ENCODE measurements at places on chromosomes 1 and 21. TPM values are rescaled to one million over a fixed set of nuclear protein-coding genes. Genes with fewer than 3 reads are reported as not detected.

GRCh38 chr1:2482588-2482987, 6.5 kb downstream of the PLCH2 start:
- DNase-seq = no peak

DNA sequence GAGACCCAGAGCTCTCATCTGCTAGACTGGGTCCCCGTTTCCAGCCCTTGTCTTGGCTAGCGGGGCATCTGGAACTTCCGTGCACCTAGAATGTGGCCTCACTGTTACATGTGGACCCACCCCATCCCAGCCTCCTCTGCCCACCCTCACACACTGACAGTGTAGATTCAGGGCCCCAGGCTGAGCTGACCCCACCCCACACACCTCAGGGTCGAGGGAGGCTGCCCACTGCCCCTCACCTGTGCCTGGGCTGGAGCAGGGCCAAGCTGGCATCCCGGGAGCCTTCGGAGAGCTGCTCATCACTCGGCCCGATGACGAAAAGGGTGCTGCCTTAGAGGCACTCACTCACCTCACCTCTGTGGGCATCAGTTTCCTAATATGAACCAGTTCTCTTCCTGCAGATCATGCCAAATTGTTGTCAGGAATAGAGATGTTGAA, 11.1 kb downstream of the ACOT11 start:
- DNase-seq = no peak

Gene SLC44A5
- total RNA-seq = 1.1 TPM

- DNase-seq = no peak
These were observed 81.1 kb downstream of the LHX4 start for GRCh38 chr1:180311011-180311730.

- no peak for DNase-seq
These were observed 10.1 kb upstream of the UTP25 start for GRCh38 chr1:209817691-209818090.

DNA sequence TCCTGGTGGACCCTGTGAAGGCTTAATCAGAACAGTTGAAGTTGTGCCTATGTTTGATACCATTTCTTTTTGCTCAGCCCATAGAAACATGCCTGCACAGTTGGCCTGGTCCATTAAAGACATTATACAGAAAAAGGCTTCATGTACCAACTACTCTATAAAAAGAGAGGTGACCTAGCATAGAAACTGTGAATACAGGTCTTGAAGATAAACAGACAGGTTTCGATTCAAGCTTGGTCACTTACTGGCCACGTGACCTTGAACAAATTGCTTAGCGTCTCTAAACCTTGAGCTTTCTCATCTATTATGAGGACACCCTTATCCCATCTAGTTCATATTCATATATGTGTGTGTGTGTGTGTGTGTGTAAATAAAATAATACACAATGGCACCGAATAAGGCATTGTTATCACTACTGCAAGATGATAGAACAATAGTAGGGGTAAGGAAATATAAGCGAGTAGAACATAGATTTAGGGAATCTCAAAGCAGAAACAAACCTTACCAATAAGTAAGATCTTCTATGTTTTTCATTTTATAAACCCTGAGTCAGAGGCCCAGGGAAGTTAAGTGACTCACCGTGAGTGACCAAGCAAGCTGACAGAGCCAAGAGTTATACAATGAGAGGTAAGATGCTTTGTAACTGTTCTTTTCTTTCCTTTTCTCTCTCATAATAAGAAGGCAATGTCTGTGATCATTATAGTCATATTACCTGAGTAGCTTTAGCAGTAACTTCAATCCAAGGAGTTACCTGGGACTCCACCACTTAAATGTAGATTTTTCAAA, 476.8 kb upstream of the DEPDC1 start:
- no peak for DNase-seq

Gene ADAMTS5
- total RNA-seq = not detected

- DNase-seq = no peak
These were observed 15.4 kb downstream of the COL16A1 start for GRCh38 chr1:31688233-31688918.

Gene MIXL1
- total RNA-seq = not detected

Gene NLRP3
- 9.2 TPM for total RNA-seq

- DNase-seq = no peak
These were observed 36.5 kb downstream of the PUM1 start for GRCh38 chr1:31029026-31029425.

Gene UBL4B
- total RNA-seq = not detected

DNA sequence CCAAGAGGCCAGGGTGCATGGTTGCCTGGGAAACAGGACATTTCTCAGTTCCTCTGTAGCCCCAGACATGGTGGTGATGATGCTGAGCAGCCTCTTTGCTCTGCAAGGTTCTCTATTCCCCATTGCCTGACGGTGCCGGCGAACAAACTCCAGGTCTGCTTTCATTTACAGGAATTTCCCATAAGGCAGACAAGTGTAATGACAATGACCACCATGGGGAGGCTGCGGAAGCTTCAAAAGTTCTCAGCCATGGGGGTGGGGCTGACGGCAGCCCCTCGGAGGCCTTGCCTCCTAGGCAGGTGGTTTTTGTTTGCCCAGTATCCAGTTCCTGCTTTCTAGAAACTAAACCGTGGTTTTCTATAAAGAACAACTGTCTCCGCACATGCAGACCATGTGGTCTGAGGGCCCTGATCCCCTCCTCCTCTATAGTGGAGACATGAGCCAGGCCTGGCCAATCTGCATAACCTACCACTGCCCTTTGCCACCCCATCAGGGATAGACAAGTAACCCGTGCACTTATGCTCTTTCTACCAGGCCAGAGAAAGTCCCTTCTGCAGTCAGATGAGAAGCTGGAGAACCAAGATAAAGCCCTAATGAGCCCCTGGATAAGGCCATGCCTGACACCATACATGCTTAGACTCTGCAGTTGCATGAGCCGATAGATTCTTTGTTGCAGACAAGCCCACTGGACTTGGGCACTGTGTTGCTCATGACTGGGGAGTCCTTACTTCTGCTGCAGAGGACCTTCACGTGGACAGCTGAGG, 54.1 kb downstream of the LDLRAD2 start:
- no peak for DNase-seq

Gene PIGP
- 10.8 TPM for total RNA-seq

Gene ADAMTSL4
- 0.39 TPM for total RNA-seq

Gene CD1E
- total RNA-seq = 0.42 TPM

Gene URB1
- total RNA-seq = 11.2 TPM

Gene ILDR2
- total RNA-seq = 0.20 TPM

- no peak for DNase-seq
These were observed 1.9 kb upstream of the KLHDC8A start for GRCh38 chr1:205358579-205358978.

DNA sequence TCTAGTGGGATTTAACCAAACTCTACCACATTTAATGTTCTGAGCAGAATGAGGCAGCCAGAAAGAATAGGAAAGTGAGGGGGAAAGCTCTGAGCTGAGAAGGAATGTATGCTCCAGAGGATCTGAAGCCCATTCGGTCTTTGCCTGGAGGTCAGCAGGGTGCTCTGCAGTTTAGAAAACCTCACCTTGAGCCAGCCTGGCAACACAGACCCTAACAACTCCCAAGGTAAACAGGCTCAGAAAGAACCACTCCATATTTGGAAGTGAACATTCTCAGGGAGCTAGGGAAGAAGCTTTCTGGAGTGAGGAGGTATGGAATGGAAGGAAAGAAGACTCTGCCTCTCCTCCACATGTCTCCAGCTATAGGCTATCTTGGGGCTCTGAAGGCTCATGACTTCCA, 398.8 kb downstream of the SEC16B start:
- no peak for DNase-seq

DNA sequence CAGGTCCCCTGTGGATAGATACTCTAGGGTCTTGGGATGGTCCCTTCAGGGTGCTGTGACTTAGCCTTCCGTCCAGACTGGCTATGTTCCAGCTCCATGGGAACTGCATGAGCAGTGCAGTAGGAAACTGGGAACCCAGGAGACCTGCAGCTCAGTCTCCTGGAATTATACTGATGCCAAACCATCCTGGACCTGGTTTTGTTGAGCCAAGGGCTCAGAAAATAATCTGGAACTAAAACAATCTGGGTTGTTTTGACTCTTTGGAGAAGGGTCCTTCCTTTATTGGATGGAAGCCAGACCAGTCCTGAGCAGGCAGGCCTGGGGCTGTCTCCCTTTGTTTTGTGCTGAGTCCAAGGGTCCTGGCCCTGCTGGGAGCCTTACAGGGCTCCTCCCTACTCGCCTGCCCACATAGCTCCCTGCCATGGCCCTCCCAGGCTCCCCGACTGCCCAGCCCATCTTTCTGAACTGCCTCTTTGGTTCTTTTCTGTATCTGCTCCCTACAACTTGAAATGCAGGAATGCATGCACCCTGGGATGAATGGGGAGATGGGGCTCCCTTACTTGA, 1.2 kb downstream of the IPO13 start:
- DNase-seq = no peak

- no peak for DNase-seq
These were observed 27.8 kb downstream of the KIAA0040 start for GRCh38 chr1:175164751-175165150.

DNA sequence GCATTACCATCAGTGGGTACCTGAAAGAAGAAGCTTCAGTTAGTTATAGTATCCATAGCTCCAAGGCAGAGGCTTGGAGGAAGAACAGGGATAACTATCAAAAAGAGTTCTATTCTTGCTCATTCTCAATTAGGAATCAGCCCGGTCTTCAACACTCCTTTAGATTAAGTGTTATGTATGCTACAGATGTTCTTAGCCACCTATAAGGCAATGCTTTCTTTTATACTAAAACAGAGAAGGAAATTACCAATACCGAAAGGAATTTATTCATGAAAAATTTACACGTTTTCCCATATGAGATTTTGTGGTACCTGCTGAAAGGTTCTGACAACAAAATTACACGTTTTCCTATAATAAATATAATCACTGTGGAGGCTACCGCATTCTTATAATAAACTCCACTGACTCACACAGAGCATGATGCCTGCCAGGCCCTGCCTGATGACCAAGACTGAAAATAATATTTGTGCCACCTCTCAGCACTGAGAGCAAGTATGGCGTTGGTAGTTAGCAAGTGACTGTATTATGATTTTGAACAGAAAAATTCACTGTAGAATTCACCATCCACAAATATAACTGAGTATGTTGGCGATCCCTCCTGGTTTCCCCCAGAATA, 58.3 kb downstream of the APP start:
- DNase-seq = no peak

Gene ASPM
- 0.91 TPM for total RNA-seq

DNA sequence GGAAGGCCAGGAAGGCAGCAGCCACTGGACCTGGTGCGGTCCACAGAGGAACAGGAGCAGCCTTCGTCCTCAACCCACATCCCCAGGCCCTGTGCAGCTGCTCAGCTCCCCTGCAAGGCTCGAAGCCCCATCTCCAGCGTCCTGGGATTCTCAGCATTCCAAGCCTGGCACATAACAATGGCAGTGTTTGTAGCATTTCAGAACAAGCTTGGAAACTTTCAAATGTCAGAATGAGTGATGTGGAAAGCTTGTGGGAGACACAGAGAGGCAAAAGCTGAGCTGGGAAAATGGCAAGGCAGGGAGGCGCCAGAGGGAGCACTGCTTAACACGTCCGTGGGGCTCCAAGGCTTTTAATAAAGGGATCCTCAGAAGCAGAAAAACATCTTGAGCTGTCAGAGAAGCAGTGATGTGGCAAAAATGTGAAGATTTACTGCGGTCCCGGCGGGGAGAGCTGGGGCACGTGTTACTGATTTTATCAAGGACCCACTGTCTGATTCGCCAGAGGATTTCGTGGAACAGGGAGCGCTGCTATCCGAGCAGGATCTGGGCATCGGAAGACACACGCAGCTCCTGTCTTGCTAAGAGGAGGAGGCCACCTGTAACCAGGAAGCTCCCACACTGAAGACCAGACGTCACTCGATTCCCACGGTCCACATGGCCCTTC, 38.1 kb downstream of the TOMM20 start:
- no peak for DNase-seq

GRCh38 chr1:154960446-154961136, 991 bp downstream of the PYGO2 start:
- DNase-seq = no peak

DNA sequence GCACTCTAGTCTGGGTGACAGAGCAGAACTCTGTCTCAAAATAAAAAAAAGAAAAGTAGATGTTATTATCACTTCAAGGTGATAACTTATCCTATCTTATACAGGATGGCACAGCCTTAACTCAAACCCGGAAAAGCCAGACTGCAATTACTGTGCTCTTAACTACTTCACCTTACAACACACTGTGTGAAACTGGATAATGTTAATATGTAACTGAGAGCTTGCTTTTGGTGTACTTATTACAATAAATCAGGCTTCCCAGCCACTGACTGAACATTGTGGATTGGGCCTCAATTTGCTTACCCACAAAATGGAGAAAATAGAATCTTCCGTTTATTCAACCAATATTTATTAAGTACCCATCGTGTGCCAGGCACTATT, 1.4 kb downstream of the ORC1 start:
- DNase-seq = no peak

Gene C1orf116
- total RNA-seq = 0.22 TPM

DNA sequence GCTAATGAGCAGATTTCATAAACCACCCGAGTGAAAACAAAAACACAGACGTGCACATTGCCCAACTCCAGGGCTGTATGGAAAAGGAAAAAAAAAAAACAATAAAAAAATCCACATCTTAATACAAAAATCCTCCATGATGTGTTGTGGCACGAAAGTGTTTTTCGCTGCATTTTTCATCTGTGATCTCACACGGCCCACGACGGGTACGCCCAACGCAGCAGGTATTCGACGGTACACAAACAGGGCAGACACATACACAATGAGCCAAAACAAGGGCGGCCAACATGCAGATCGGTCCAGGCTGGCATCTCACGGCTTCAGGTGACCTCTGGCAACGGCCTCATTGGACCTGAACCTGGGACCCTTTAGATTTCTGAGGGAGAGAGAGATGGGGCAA, 31.1 kb downstream of the CASZ1 start:
- no peak for DNase-seq

GRCh38 chr1:31861346-31861745, 45.5 kb upstream of the SPOCD1 start:
- no peak for DNase-seq

DNA sequence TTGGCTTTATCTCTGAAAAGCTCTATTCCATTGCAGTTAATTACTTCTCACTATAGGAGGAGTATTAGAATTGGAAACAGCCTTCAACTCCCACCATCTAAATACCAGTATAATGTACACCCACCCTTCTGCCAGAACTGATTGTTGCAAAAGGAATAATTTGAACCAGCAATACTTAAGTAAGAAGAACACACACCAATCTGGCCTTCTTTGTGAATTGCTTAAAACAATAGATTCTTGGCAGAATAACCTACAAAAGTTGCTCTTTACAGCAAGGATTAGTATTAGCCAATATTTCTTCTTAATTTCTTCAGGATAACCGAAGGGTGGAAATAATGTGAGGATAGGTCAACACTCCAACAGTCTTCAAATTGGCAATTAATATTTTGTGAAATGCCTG, 54.9 kb upstream of the ADAMTS5 start:
- DNase-seq = no peak

DNA sequence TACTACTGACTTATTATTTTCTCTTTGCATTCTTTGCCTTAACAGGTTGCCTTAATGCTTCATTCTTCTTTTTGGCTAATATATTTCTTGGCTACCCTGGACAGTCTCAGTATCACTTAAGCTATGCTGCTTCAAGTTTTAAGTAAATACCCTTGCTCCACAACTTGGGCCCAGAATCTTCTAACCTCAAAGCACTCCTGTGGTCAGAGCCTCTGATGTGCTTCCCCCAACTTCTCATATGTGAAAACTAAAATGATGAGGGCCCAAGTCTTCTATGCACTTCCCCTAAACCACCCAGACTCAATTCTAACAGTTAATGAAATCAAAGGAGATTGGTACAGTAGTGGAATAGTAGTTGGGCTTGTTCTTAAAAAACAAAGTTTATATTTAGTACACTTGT, 314.1 kb downstream of the PLPP3 start:
- no peak for DNase-seq

Measured in T-helper 17 cell (primary cell).